ENCODE measurements at places on chromosomes 1 and 21. TPM values are rescaled to one million over a fixed set of nuclear protein-coding genes. Genes with fewer than 3 reads are reported as not detected.

DYRK1A gene
- total RNA-seq: 62.0 TPM

ADAMTS4 gene
- 2.3 TPM for total RNA-seq

CEPT1 gene
- total RNA-seq: 47.1 TPM

S100A7 gene
- total RNA-seq: not detected

CYP4Z1 gene
- not detected for total RNA-seq

KPRP gene
- total RNA-seq: not detected

OPTC gene
- not detected for total RNA-seq

LCE2D gene
- not detected for total RNA-seq

COX20 gene
- 8.8 TPM for total RNA-seq

All from smooth muscle cell of trachea (primary cell).